ENCODE measurements at places on chromosomes 3 and 15.

DNA sequence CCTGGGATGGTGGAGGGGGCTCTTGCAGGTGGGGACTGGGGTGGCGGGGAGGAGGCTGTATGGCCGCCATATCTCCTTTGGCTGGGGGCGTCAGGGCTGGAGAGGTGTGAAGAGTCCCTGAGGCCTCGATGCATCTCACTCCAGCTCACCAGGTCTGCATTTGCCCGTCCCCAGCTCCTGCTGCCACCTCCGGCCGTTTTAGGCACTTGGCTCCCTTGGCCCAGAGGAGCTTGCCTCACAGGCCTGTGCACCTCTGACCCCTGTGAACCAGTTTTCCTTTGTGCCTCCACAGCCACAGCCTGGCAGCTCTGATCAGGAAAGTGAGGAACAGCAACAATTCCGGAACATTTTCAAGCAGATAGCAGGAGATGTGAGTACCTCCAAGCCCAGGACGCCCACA lies 49.7 kb downstream of the CAPN3 start:
- no peak for DNase-seq

GRCh38 chr3:62248734-62249483 lies 124.4 kb downstream of the FEZF2 start:
- no peak for DNase-seq

DNA sequence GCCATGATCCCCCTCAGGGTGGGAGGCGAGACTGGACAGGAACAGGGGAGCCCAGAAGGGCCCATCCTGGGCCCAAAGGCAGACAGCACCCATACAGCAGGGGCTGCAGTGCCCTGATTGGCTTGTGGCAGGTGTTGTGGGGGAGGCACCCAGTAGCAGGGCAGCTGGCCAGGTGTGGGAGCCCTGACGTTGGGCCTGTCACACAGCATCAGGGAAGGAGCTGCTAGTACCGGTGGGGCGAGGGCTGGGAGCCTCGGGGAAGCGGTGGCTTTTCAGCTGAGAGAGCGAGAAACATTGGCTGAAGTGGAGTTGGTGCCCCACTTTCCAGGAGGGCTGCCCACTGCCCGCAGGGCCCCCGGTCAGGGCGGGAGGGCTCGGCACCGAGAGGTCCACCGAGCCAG lies 19.7 kb upstream of the CYP11A1 start:
- no peak for DNase-seq

DNA sequence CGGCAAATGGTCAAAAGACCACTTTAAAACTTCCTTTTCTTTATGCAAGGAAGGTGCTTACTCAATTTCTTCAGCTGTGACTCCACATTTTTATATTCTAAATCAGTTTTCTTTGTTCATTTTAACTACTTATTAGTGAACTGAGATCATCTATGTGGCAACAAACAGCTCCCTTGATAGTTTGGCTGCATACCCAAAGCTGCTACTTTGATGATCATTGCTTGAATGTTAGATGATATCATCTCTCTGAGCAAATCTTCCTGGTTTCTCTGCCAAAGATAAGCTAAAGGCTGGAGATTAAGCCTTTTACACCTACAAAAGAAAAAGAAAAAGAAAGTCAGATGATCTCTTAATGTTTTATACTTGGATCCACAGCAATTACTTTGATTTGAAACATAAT lies 95.5 kb downstream of the DPH6 start:
- no peak for DNase-seq

GRCh38 chr3:182837855-182838454 lies 44.7 kb downstream of the ATP11B start:
- DNase-seq, result peak; percentile 15

DNA sequence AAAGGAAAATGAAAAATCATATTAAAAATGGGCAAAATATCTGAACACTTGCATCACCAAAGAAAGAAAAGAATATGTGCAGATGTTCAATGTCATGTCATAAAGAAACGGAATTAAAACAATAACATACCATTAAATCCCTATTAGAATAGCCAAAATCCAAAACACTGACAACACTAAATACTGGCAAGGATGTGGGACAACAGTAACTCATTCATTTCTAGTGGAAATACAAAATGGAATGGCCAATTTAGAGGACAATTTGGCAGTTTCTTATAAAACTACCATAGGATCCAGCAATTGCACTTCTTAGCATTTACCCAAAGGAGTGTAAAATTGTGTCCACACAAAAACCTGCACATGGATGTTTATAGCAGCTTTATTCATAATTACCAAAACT lies 542.5 kb upstream of the UBE2E2 start:
- DNase-seq, result no peak

- no peak for DNase-seq
Measured at GRCh38 chr15:72197460-72198355, at the start of gene GRAMD2A. TSS of gene GRAMD2A (minus strand) at chr15:72197787.

DNA sequence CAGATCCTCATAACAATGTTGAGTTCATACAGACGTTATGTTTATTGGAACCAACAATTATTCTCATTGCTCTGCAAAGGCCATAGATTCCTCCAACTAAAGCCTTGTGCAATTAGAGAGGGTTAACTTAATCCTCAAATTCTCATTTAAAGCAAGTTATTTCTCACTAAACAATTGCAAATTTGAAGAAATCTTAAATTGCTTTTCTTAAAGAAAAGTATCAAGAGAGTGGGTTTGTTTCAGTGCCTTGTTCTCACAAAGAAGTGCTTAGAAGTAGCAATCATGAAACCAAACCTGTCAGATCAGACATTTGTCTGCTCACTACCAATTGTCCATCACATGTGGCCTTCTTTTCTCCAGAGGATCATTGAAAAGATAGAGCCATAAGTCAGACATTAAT lies 124.8 kb downstream of the KCNH8 start:
- DNase-seq, result no peak

GRCh38 chr15:62579842-62580241 lies 414.8 kb upstream of the C2CD4B start:
- DNase-seq, result no peak

GRCh38 chr3:14538451-14539088 lies 1.6 kb downstream of the GRIP2 start:
- DNase-seq, result no peak

GRCh38 chr3:59001675-59002074 lies 48.1 kb downstream of the CFAP20DC start:
- DNase-seq, result no peak

DNA sequence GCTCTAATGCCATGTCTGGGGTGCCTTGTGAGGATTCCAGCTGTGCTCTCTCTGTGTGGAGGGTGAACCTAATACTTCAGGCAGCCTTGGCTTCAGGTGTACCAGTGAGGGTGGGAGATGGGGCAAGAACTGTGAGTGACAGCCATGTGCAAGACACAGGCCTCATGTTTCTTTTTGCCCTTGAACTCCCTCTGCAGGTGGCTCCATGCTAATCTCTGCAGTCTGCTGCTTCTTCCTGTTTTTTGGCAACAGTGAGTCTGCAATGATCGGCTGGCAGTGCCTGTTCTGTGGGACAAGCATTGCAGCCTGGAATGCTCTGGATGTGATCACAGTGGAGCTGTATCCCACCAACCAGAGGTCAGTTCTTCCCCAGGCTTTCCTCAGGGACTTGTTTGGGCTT lies 189.3 kb downstream of the SV2B start:
- DNase-seq, result no peak

- peak; percentile 65 for DNase-seq
Measured at GRCh38 chr3:27533261-27533607, 49.0 kb upstream of the SLC4A7 start.

DNA sequence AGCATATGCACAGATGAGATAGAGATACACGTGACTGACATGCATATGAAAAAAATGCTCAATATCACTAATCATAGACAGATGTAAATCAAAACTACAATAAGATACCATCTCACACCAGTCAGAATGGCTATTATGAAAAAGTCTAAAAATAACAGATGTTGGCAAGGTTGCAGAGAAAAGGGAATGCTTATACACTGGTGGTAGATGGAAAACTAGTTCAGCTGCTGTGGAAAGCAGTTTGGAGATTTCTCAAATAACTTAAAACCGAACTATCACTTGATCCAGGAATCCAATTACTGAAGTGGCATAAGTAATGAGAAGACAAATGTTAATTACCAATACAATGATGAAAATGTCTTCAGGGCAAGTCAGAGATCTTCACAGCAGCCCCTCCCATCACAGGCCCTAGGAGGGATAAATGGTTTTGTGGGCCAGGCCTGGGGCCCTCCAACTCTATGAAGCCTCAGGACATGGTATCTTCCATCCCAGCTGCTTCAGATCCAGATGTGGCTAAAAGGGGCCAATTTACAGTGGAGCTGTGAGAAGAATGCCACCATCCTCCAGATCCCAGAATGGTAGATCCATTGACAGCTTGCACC lies 71.4 kb upstream of the PLSCR4 start:
- DNase-seq, result no peak

GRCh38 chr3:143795874-143796273 lies 52.4 kb downstream of the SLC9A9 start:
- DNase-seq, result peak; percentile 16

GRCh38 chr15:72271895-72272212 lies 500 bp downstream of the PARP6 start:
- no peak for DNase-seq

- peak; percentile 31 for DNase-seq
Measured at GRCh38 chr3:63328365-63328764, 50.3 kb downstream of the SYNPR start.

- peak; percentile 64 for DNase-seq
Measured at GRCh38 chr15:89770041-89770440, 6.1 kb upstream of the MESP2 start.

- DNase-seq, result peak; percentile 57
Measured at GRCh38 chr3:23183731-23184130, 19.4 kb upstream of the UBE2E2 start.
